Esophagus muscularis mucosa (tissue), 4 donors: ENCODE measurements at places on chromosomes 4 and X. TPM values are rescaled to one million over a fixed set of nuclear protein-coding genes. Genes with fewer than 3 reads are reported as not detected.

PPARGC1A gene
- 14.5 TPM for total RNA-seq

COL4A5 gene
- total RNA-seq: 201 TPM

SLBP gene
- total RNA-seq: 47.4 TPM

SRPK3 gene
- 0.99 TPM for total RNA-seq

TCEANC gene
- total RNA-seq: 7.1 TPM

H2BW2 gene
- total RNA-seq: not detected

GAGE13 gene
- not detected for total RNA-seq

SCLT1 gene
- total RNA-seq: 6.4 TPM

PRAF2 gene
- total RNA-seq: 23.8 TPM

RLIM gene
- 27.2 TPM for total RNA-seq

MAGEA8 gene
- total RNA-seq: not detected

STS gene
- total RNA-seq: 7.9 TPM

MAGEB10 gene
- not detected for total RNA-seq

MID1 gene
- total RNA-seq: 14.1 TPM

ATP1B4 gene
- not detected for total RNA-seq

CENPI gene
- total RNA-seq: 1.7 TPM

DCX gene
- total RNA-seq: under 0.01 TPM

KIT gene
- 74.2 TPM for total RNA-seq

GATA1 gene
- not detected for total RNA-seq

CD38 gene
- total RNA-seq: 2.1 TPM
